Left lung (tissue), 14 donors: ENCODE measurements at places on chromosomes 3 and 15. TPM values are rescaled to one million over a fixed set of nuclear protein-coding genes. Genes with fewer than 3 reads are reported as not detected.

NANOGP8 gene
- 0.60 TPM for total RNA-seq

TIMP4 gene
- 11.3 TPM for total RNA-seq

AADAC gene
- total RNA-seq = 7.2 TPM

SLTM gene
- 57.4 TPM for total RNA-seq

PLA2G4E gene
- total RNA-seq = 0.12 TPM

ARPP21 gene
- total RNA-seq = not detected

UTS2B gene
- total RNA-seq = not detected

DNA sequence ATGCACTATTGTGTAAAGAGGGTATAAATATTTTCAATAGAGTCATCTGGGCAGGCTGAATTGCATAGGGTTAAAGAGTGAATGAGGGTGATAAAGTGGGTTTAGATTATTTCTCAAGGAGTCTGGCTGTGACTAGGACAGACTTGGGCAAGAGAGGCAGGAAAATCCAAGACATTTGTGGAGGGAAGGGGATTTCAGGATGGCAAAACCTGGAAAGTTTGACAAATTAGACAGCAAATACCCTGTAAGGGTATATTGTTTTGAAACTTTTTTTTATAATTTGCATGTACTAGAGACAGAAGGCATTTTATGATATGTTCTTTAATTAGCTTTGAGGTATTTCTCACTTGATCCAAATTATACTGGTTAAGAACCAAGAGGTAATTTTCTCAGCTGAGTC, 17.1 kb downstream of the HGD start:
- DNase-seq = no peak
- no peak overlapping the region for H3K27ac ChIP-seq
- H3K36me3 ChIP-seq = no peaks in the 10 kb centered on the region

GRCh38 chr15:75171408-75171807, 30.3 kb upstream of the C15orf39 start:
- H3K4me3 ChIP-seq = no peak overlapping the region
- no peaks in the 10 kb centered on the region for H3K36me3 ChIP-seq
- H3K27ac ChIP-seq = no peak overlapping the region
- peaks cover 34% of the 10 kb centered on the region for H3K4me1 ChIP-seq

GRCh38 chr3:126208606-126209256, 28.3 kb upstream of the ALDH1L1 start:
- peaks cover 35% of the 10 kb centered on the region for H3K27me3 ChIP-seq
- peaks cover 8% of the 10 kb centered on the region for H3K4me1 ChIP-seq
- H3K4me3 ChIP-seq = no peak overlapping the region
- no peak overlapping the region for H3K27ac ChIP-seq
- no peaks in the 10 kb centered on the region for H3K36me3 ChIP-seq

- no peak overlapping the region for H3K27ac ChIP-seq
- H3K4me1 ChIP-seq = peaks cover 32% of the 10 kb centered on the region
- H3K27me3 ChIP-seq = no peaks in the 10 kb centered on the region
- no peaks in the 10 kb centered on the region for H3K36me3 ChIP-seq
- H3K4me3 ChIP-seq = no peak overlapping the region
These were observed 51.9 kb downstream of the WWTR1 start for GRCh38 chr3:149605902-149606301.

DNA sequence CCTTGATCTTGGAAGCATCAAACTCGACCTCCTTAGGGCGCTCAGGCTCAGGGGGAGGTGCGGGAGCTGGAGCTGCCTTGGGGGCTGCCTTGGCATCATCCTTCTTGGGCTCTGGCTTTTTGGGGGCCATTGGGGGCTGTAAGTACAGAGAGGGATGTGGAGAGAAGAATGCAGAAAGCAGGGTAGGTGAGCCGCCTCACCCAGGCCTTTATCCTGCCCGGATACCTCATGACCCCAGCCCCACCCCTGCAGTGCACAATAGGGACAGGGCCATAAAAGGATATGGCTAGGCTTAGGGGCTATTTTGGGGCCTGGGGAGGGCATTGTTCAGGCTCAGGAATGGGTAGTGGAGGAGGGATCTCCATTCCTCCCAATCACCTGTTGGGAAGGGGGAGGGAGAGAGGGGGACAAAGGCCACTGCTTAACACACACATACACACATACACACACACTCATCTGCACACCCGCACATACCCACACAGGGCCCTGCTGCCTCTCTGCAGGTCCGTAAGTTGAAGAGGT, at the start of gene MYL3:
Gene MYL3, minus strand, starts transcription at position 184 of the 522 bp plus-strand sequence. Its CDS starts 54 bp downstream, at position 130.
- no peaks in the 10 kb centered on the region for H3K27me3 ChIP-seq
- no peaks in the 10 kb centered on the region for H3K36me3 ChIP-seq
- no peak for DNase-seq
- H3K4me1 ChIP-seq = peaks cover 31% of the 10 kb centered on the region
- no peak within 1 kb of the TSS for H3K4me3 ChIP-seq

GRCh38 chr3:155047672-155048071, 32.4 kb upstream of the MME start:
- no peaks in the 10 kb centered on the region for H3K36me3 ChIP-seq
- no peak for DNase-seq
- H3K27me3 ChIP-seq = no peaks in the 10 kb centered on the region
- H3K27ac ChIP-seq = no peak overlapping the region

GRCh38 chr15:86322629-86323028, 243.0 kb downstream of the AGBL1 start:
- H3K4me3 ChIP-seq = no peak overlapping the region
- no peaks in the 10 kb centered on the region for H3K36me3 ChIP-seq
- no peak for DNase-seq
- H3K27me3 ChIP-seq = no peaks in the 10 kb centered on the region

DNA sequence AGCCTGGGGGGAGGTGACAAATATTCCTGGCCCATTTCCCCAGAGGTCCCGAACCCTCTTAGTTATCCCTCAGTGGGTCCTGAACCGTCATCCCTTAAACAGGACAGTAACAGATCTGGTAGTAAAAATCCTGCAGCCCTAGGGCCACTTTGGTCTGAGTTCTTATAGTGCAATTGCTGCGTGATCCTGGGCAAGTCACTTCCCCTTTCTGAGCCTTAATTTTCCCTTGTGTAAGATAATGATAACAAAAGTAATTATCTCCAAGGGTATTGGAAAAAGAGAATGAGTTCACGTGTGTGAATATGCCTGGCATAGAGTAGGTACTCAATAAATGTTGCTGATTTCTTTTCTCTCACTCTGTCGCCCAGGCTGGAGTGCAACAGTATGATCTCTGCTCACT, 2.9 kb upstream of the JAGN1 start:
- H3K4me1 ChIP-seq = peaks cover 7% of the 10 kb centered on the region
- no peak overlapping the region for H3K4me3 ChIP-seq
- peaks cover under 1% of the 10 kb centered on the region for H3K36me3 ChIP-seq
- no peak overlapping the region for H3K27ac ChIP-seq
- DNase-seq = no peak

DNA sequence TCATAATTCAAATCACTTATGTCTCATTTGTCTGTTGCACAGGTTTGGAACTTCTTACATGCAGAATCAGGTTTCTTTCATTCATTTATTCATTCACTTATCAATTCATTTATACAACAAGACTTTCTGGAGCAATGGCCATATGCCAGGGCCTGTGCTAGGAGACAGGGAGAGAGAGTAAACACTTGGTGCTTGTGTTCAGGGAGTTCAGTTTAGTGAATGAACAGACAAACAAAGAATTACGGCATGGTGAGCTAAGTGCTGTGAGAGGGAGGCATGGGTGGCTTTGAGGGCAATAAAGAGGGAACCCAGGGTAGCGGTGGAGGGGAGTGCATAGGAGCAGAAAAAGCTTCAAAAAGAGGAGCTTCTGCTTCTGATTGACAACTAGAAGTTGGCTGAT, 8.5 kb upstream of the IREB2 start:
- no peak overlapping the region for H3K4me3 ChIP-seq
- DNase-seq = no peak
- no peak overlapping the region for H3K27ac ChIP-seq
- no peaks in the 10 kb centered on the region for H3K36me3 ChIP-seq
- no peaks in the 10 kb centered on the region for H3K27me3 ChIP-seq

DNA sequence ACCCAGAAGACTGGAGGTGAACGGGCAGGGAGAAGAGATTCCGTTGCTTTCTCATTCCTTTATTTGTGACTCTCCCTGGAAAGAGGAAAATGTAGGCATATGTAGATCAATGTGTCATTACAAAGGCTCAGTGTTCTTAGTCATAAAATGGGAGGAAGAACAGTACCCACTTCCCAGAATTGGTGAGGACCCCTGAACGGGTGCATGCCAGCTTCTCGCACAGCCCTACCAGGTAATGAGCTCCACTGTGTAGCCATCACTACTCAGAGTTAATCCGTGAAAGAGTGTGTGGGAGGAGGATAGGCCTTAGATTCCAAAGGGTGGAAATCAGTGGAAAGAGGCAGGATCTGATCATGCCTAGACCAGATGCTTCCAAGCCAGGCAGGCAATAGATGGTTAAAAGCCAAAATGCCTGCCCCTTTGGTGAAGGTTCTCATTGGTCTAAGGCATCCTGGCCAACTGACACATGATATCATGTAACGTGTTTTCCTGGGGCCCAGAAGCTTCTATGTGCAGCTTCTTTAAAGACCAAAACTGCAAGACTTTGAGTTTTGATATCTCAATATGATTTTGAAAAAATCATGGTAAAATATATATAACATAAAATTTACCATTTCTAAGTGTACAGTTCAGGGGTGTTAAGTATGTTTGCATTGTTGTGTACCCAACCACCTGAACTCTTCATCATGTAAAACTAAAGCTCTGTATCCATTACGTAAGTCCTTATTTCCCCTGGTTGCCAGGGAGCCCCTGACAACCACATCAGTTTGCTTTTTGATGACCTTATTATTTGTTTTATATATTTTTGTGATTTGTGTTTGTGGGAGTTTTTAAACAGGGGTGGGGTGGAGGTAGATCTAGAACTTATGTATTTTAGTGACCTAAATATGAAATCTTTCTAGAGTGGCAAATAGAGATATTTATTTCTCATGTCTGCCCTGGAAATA, 402.2 kb upstream of the CFAP20DC start:
- H3K4me3 ChIP-seq = no peak overlapping the region
- no peaks in the 10 kb centered on the region for H3K36me3 ChIP-seq
- H3K27ac ChIP-seq = no peak overlapping the region
- no peaks in the 10 kb centered on the region for H3K27me3 ChIP-seq

- no peak for DNase-seq
- H3K4me3 ChIP-seq = no peak overlapping the region
- no peaks in the 10 kb centered on the region for H3K27me3 ChIP-seq
These were observed 29.4 kb downstream of the SV2B start for GRCh38 chr15:91129436-91129835.

GRCh38 chr15:58336161-58336560, 95.6 kb upstream of the LIPC start:
- H3K27me3 ChIP-seq = no peaks in the 10 kb centered on the region
- no peaks in the 10 kb centered on the region for H3K36me3 ChIP-seq
- DNase-seq = no peak
- H3K27ac ChIP-seq = no peak overlapping the region
- no peak overlapping the region for H3K4me3 ChIP-seq

GRCh38 chr3:59698091-59698490, 648.3 kb upstream of the CFAP20DC start:
- H3K36me3 ChIP-seq = no peaks in the 10 kb centered on the region
- H3K4me1 ChIP-seq = no peaks in the 10 kb centered on the region
- H3K4me3 ChIP-seq = no peak overlapping the region
- no peaks in the 10 kb centered on the region for H3K27me3 ChIP-seq
